ENCODE measurements at places on chromosomes 7 and 10.

GRCh38 chr10:28089467-28089866 lies 90.6 kb upstream of the ODAD2 start:
- no peak for DNase-seq

DNA sequence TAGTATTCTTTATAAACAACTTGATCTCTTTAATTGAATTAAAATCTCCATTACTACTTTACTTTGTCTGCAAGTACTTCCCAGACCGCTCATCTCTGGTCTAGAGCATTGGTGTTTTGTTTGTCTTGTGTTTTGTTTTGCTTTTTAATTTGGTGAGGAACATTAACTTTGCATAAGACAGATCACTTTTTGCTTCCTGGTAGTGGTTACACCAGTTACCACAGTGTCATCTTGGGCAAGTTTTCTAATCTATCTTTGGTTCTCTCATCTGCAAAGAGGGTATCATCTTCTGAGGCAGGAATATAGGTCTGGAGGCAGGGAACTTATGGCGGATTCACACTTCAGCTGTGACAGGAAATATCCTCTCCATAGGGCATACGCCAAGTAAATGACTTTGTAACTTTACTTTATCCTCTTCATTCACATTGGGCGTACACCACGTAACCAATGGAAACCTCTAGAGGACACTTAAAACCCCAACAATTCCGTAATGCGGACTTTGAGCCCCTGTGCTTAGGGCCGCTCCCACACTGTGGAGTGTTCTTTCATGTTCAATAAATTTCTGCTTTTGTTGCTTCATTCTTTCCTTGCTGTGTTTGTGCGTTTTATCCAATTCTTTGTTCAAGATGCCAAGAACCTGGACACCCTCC lies 83.2 kb upstream of the JAZF1 start:
- DNase-seq, result no peak

DNA sequence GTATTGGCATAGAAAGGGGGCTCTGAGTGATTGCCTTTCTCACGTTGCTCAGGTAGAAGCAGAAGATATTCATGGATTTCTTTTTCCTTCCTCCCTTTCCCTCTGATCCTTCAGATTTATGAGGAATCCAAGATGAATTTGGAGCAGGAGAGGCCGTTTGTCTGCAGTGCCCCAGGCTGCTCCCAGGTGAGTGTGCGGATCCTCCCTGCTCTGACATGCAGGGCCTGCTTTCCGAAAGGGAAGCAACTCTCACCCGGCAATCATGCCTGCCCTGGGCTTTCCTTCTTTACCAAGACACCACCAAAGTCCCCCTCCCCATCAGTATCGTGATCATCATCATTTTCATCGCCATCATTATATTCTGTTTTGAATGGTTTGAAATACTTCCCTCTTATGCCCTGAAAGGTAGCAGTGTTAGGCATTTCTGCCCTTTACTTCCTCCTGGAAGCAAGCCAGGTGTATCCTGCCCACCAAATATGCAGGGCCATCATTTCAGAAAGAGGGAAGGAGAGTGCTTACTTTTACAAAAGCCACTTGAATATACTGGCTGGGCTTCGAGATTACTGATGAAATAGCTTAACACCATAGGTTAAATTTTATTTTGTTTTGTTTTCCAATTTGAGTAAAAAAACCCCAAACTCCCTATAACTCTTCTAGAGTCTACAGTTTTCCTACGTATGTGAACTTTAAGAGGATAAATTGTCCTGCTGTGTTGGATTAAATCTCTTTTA lies 75.9 kb downstream of the CREB5 start:
- no peak for DNase-seq

DNA sequence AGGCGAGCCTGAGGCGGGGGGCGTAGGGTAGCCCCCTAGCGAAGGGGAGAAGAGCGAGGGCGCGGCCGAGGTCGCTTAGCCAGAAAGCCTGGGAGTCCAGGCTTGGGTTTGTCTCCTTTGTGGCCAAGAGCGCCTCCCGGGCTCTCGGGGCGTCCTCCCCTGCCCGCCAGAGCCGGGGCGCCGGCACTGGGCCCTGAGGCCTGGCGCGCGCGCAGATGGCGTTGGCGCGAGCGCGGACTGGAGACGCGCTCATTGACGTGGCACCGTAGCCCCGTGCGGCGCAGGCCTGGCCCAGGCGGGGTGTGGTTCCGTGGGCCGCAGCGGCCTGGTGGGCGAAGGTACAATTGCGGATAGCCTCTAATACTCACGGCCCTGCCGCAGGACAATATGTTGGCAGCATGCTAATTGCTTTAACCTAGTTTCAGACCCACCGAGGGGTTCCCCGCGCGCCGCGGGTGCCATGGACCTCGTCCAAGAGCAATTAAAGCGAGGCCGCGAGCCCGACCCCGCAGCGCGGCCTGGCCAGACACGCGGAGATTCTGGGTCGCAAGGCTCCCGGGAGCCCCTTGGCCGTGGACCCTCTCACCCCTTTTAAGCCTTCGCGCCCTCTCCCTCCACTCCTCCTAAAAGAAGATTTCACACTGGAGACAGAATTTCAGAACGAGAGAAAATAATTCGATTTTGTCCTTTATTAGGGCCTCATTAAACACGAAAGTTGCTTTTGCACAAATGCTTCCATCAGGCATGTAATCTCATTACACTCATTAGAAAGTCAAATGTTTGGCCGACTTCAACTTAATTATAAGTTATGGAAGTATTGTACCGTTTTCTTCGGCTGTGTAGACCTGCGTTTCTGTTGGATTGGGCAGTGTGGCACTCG lies 3.1 kb downstream of the PTF1A start:
- no peak for DNase-seq

DNA sequence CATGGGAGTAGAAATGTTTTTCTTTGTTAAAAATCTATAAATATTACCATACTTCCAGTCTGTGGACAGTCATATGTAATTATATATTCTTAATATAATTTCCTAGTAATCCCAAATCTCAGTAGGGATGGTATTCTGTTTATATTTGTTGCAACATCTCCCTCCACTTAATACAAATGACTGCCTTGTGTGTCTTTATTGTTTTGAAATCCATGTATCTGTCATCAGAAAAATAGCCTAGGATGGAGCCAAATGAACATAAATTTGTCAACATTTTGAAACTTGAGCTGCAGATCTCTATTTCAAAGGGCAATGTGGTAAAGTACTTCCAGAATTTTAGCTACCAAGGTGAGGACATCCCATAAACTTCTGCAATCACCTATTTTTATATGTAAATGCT lies 290.7 kb downstream of the TSPAN12 start:
- DNase-seq, result no peak

DNA sequence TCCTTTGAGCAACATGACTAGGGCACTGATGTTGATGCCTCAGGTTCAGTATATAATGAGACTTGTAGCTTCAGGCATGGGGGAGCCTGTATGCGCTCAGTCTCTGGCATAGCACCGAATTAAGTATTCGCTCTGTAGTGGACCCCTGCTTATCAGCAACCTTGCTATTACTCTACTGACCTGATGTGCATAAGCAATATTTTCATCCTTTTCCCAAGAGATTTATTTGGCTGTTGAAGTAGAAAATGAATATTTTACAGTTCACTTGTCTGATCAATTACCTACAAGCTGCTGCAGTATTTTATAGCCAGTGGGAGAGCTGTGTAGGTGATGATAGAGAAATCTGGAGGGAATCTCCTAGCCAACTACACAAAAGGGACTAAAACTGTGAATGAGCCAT lies 781.6 kb upstream of the PHF14 start:
- DNase-seq, result no peak

DNA sequence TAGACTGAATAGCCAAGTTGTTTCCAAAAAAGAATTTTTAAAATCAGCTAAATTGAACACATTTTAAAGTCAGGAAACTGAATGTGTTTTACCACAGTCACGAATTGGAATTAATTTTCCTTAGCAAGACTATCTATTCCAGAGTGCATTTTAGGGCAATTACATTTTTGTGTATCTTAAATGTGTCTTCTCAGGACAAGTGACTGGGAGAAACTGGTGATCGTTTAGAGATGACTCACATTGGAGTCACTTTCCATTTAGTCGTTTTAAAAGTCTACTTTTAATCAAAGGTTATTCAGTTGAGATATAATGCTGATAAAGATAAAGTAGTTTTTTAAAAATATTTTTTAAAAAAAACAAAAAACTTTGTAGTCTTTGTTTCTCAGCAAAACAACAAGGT lies 191.7 kb upstream of the SLC26A5 start:
- DNase-seq, result no peak
